ENCODE measurements at places on chromosomes 7 and 10.

DNA sequence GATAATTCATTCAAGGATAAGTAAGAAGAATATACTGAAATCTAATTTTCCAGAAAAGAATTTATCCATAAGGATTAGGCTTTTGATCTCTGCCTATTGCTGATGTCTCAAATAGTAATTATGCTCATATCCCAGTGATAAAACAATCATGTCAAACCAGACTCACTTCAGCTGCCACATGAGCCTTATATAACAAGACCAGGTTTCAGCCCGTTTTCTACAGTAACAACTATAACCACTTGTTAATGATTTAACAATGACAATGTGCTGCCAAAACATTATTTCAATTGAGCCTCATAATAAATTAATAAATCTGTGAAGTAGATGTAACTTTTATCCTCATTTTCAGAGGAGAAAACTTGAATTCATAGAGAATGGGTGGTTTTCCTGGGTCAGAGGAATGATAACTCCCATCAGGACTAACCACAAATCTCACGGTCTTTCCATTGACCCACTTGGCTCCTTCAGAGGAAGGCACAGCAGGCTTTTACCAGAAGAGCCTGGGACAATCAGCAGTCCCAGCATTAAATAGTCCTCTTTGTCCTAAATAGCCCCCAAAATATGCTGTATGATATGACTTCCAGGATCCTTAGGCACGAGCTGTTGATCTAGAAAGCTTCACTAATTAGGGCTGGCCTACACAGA lies 42.5 kb upstream of the SLIT1 start:
- no peak for DNase-seq

DNA sequence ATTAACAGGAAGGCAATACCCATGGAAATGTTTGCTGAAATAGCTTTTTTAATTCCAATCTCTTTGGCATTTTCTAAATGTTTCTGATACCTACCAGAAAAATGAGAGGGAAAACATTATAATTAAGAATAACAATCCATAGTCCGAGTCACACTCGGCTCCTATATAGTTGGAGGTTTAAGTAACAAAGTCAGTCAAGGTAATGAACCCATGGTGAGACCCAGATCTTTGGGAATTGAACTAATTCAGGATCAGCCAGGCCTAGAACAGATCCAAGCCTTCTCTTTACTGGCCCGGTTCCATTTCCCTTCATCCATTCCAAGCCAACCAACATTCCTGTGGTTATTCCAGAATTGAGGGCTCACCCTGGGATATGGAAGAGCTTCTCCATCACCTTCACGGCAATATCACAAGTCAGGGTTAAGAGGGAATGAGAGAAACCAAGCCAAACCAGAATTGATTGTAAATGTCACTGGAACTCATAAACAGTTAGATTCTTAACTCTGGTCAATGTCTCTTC lies 28.3 kb downstream of the ABCB4 start:
- no peak for DNase-seq

DNA sequence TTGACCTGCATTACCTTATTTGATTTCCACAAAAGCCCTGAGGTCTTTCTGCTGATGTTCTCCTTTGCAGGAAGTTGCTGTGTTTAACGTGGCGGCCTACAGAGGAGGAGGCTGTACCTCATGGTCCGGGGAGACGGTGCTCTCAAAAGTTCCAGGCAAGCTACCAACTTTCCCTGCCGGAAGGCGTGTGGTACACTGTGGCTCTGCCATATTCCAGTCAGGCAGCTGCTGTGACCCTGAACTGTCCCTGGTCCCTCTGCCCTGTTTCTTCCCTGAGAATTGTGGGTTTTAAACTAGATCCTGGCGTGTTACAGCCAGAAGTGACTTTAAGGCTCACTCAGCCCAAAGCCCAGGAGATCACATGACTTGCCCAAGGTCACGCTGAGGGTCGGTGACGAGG lies 139.2 kb downstream of the TEX36 start:
- no peak for DNase-seq

- no peak for DNase-seq
Observed at GRCh38 chr7:14395860-14396259, 406.4 kb upstream of the ETV1 start.

GRCh38 chr7:44173911-44174693 lies 15.1 kb downstream of the GCK start:
- no peak for DNase-seq

GRCh38 chr10:99914236-99914635 lies 95.5 kb downstream of the DNMBP start:
- DNase-seq: no peak

GRCh38 chr10:70664702-70665195 lies 7.6 kb upstream of the ADAMTS14 start:
- DNase-seq: no peak

DNA sequence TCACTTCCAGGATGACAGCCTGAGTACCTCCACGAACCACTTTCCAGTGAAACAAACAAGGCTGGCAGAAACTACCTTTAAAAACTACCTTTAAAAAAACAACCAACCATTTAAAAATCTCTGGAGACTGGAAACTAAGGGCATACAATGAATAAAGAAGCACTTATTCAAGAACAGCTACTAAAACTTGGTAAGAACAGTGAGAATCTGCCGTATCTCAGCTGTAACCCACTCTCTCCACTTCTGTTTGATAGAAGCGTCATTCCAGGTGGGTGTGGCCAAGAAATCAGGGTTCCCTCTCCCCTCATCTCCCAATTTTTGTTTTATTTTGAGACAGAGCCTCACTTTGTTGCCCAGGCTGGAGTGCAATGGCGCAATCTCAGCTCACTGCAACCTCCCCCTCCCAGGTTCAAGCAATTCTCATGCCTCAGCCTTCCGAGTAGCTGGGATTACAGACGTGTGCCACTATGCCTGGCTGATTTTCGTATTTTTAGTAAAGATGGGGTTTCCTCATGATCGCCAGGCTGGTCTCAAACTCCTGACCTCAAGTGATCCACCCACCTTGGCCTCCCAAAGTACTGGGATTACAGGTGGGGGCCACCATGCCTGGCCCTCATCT lies 158.8 kb upstream of the CHST15 start:
- no peak for DNase-seq

- DNase-seq: no peak
Observed at GRCh38 chr10:4301291-4302045, 516.5 kb upstream of the KLF6 start.

- DNase-seq: no peak
Observed at GRCh38 chr7:153509768-153510167, 542.4 kb upstream of the DPP6 start.

GRCh38 chr10:84140036-84140379 lies 699 bp downstream of the GHITM start:
- DNase-seq: no peak

DNA sequence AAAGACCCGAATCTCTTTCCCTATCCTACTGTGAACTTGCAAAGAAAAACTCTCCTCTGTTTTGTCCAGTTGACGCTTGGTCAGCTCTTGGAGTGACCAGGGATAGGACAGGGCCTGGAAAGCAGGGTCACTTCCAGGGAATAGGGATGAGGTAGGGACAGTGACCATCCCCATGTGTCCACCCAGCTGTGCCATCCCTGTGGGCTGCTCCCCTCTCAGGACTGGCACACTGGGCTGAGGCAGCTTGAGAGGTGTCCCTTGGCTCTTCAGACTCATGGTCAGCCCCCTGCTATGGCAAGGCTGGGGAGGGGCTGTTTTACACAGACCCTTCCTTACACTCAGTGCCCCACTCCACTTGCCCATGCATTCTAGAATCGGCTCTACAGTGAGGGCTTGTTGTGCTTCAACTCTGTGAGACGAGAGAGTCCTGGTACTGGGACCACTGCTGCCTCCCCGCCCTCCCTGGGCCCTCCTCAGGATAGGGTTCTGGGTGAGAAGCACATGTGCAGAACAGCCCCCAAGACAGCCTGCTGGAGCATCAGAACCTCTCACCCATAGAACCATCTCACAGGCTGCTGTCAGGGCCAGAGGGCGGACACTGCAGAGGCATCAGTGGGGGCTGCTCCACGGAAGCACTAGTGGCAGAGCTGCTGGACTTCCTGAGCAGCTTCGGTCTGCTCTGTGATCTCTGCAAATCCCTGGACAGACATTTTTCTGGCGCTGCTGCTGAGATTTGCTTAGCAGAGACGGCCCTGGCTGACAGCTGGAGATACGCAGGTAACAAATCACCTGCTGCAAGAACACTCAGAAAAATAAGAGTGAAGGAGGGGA lies 202.8 kb upstream of the CXCL12 start:
- DNase-seq: no peak

DNA sequence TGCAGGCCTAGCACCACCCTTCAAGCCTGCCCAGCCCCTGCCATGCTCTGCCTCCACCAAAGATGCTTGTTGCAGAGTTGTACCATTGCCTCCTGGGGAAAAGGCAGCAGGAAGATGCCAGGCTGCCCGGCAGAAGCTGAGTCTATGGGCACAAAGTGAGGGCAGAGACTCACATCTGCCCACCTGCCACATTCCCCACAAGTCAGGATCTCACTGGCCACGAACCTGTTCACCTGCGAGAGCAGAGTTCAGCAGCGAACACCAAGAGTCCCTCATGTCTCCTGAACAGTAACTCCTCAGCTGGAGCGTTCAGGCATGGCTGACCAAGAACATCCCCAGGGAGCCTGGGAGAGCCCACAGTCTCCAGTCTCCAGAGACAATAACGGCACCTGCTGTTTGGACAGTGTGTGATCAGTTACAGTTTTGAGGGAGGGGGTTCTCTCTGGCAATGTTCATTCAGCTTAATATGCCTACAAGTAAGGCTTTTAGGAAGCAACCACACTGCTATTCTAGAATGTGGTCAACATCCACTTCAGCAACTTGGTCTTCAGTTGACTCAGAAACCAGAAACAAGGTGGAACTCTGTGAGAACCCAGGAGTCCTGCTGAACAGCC lies 78.5 kb downstream of the GRID1 start:
- no peak for DNase-seq

DNA sequence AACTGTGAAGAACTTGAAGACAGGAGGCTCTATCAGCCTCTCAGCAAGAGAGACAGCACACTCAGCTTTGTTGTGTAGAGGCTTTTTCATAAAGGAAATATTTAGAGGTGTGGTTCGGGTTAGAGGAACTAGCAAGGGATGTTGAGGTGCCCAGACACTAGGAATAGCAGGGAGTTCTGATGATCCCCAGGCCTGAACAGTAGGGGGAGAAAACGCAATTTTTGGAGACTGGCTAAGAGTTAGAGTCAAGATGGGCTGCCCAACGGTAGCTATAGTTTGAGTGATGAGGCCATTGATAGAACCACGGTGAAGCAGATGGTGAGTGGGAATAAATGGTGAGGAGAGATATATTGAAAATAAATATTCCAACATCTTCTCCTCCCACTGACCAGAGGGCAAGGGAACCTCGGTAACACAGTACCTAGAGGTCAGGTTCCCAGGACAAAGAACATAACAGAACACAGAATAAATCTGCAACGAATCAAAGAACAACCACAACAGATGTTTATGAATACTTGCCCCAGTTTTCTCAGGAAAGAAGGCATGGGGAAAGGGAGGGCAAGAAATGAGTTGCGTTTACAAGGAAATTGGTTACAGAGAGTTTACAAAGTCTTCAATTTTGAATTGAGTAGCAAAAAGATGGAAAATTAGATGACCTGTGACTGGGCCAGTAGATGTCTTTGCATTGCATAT lies 24.2 kb upstream of the BPGM start:
- no peak for DNase-seq

All from germinal center (tissue), 1 donor.